Activated naive CD4-positive, alpha-beta T cell treated with Interleukin-2 at 50 U/mL for 16 hours (primary cell): ENCODE measurements at places on chromosomes 5 and 9.

DNA sequence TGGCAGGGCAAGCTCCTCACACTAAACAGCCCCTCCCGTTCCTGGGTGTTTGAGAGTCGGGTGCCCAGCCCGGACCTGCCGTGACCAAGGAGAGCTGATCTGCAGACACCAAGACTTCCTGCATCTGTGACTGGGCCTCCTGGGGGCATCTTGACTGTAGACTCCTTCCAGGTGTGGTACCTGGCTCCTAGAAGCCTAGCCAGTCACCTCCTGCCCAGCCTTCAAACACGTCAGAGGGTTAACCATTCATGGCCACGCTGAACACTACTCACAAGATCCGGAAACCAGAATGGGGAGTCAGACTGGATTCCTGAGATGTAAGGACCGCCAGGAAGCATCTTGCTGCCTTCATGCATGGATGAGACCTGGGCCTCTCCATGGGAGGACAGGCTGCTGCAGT, 3.7 kb upstream of the LCN2 start:
- DNase-seq = no peak

DNA sequence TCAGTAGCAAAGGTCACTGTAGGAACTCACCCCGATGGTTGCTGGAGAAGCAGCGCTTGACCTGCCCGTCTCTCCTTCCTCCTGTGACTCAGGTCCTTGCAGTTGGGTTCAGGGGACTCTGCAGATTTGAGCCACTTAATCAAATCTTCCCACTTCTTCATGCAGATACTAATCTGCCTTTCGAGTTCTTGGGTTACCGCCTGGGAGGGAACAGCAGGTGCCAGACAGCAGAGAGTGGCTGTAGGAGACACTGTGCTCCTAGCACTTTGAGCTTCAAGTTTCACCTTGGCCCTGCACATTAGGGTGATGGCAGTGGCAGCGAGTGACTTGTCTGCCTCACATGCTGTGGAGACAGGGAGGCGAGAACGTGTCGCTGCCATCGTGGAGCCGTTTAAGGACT, 478.3 kb downstream of the PSAT1 start:
- DNase-seq = no peak

GRCh38 chr9:26723486-26723885, 169.1 kb downstream of the CAAP1 start:
- DNase-seq = peak; percentile 2

GRCh38 chr5:179373101-179373934, 28.1 kb upstream of the ADAMTS2 start:
- DNase-seq = no peak

DNA sequence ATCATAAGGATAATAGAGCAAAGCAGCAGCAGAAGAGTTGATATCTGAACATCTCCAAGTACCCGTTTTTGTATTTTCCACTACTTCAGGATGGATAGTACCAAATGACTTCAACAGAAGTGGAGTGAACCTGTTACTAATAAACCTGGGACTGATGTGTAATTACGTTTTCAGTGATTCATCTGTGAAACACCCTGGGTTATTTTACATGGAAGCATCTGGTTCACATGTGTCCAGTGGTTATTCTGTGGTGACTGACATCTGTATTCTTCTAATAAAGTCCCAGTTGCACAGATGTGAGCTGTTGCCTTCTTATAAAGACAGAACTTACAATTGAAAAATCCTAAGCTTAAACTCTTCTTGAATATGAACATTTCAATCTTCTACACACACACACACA, 139.7 kb upstream of the VCAN start:
- DNase-seq = no peak
